ENCODE measurements at places on chromosomes 1 and 21. TPM values are rescaled to one million over a fixed set of nuclear protein-coding genes. Genes with fewer than 3 reads are reported as not detected.

Gene LRRC71
- not detected for total RNA-seq

Gene ADORA1
- total RNA-seq = 5.8 TPM

Gene PAX7
- not detected for total RNA-seq

Gene SPATA21
- total RNA-seq = not detected

Gene OR2T34
- not detected for total RNA-seq

Gene OR2T11
- not detected for total RNA-seq

Gene CCSAP
- total RNA-seq = 9.0 TPM

DNA sequence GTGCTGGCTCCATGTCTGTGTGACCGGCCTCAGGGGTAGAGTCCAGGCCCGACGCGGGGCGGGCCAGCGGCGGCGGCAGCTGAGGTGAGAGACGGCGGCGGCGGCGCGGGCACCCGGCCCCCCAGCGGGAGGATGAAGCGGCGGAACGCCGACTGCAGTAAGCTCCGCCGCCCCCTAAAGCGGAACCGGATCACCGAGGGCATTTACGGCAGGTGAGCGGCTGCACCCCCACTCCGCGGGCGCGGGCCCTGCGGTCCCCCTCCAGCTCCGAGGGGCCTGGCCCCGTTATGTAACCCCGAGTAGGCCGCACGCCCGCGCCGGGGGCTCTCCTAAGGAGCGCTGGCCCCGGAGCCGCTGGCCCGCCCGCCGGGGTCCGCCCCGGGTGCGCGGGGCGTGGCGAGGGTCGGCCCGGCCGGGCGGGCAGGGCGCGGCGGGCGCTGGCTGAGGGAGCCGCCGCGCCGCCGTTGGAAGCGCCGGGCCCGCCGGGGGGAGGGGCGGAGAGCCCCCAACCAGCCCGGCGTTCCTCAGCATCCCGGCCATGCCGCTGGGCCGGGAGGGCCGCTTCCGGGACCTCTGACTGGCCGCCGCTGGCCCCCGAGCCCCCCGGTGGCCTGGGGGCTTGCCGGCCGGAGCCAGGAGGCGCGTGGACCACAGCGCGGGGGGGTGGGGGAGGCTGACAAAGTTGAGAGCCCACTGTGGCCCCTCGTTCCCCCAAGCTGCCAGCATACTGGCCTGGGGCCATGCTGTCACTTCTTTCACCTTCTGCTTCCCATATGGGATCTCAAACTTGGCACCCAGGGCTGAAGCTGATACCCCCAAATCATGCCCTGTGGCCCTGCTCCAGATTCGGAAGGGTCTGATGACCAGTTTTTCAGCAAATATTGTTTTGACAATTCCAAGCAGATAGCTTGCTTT, 527 bp downstream of the MACO1 start:
- DNase-seq = peak; percentile 28

GRCh38 chr1:174766727-174767126, 233.0 kb upstream of the CACYBP start:
- no peak for DNase-seq

DNA sequence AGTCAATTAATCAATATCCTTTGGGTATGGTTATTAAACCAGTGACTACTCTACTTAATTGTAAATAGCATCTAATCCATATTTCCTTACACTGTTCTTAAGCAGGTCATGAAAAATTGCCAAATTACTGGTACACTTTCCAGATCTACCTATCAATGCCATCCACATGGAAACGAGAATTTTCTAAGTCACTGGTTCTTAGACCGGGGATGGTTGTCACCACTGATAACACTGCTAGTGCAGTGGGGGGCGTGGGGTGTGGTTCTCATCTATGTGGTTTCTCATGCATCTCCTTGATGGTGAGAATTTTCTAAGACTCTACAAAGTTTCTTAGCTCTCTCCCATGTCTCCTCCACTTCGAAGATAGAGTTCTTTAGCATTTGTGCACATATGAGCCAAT, 63.7 kb upstream of the COG2 start:
- no peak for DNase-seq

GRCh38 chr1:65309304-65310077, at the start of gene DNAJC6:
Gene DNAJC6, plus strand, starts transcription at chr1:65309543. Its CDS starts 203 bp downstream, at chr1:65309746.
- peak; percentile 86 for DNase-seq

DNA sequence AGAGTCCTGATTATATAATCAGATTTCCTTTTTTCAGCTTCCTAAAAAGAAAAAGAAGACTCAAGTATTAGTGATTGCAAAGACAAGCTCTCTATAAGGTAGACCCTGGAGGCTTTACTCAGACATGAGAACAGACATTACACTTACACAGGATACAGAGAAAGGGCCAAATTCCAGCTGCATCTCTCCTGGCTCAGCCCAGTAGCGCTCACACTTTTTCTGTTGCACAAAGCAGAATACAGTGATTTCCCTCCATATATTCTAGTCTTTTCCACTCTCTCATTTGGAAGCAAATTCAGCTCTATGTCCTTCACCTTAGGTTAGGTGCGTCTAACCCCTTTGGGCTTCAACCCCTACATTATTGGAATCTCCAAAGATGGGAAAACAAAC, 15.1 kb downstream of the PTPN22 start:
- DNase-seq = no peak

- no peak for DNase-seq
These were observed 143.6 kb downstream of the TOMM20 start for GRCh38 chr1:234985007-234985370.

GRCh38 chr1:30295674-30296073, 427.7 kb downstream of the MATN1 start:
- DNase-seq = no peak

- DNase-seq = no peak
These were observed 39.4 kb downstream of the C1orf21 start for GRCh38 chr1:184426278-184426674.

- no peak for DNase-seq
These were observed 20.8 kb upstream of the LEFTY2 start for GRCh38 chr1:225961659-225962439.

DNA sequence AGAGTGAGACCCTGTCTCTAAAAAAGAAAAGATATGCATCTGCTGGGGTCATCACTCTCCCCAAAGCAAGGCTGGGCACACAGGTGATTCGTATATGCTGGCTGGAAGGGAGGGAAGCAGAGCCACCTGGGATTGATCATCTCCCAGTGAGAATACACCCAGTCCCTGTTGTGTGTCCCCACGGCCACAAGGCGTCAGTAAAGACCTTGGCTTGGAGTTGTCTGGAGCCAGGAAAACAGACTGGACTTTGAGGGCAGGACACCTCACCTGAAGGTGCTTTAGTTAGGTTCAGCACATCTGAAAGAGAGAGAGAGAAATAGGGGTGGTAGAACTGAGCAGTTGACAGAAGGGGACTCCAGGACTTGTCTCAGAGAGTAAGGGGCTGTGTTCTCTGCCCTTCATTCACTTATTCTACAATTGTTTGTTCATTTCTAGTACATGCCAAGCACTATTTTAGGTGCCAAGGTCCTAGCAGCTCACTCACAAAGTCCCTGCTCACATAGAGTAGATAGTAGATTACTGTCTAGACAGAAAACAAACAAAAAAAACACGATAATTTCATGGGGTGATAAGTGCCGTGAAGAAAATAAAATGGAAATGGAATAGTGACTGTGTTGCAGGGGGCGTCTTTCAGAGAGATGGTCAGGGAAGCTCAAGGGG, 13.5 kb downstream of the CITED4 start:
- peak; percentile 79 for DNase-seq

DNA sequence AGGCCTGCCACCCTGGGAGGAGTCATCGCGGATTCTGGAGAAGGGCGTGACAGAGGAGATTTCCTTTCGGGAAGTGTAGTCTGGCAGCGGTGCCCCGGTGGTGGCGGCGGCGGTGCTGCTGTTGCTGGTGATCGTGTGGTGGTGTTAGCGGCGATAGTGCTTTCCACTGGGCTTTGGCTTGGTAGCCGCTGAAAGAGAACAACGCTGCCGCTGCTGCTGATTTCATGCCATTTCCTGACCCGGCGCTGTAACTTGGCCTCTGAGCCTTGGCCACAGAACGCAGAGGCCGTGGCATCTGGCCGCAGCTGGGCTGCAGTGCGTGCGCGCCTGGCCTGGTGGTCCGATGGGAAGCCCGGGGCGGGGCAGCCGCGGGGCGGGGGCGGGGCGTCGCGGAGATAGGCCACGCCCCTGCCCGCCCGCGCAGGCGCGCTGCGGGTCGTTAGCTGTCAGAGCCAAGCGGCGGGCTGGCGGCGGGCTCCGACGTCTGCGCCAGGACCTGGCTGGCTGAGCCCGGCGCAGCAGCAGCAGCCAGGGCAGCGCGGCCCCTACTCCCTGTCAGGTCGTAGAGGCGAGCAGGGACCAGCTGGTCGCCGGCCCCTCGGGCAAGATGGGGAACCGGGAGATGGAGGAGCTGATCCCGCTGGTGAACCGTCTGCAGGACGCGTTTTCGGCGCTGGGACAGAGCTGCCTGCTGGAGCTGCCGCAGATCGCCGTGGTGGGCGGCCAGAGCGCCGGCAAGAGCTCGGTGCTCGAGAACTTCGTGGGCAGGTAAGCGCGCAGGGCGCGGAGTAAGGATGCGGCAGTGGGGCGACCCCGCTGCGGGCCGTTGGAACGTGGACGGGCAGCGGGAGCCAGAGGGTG, at the start of gene DNM3:
Gene DNM3, plus strand, starts transcription at position 449 of the 861 bp plus-strand sequence. Its CDS starts 159 bp downstream, at position 608.
- DNase-seq = peak; percentile 90

GRCh38 chr1:117275055-117275454, 64.3 kb upstream of the VTCN1 start:
- DNase-seq = peak; percentile 53

DNA sequence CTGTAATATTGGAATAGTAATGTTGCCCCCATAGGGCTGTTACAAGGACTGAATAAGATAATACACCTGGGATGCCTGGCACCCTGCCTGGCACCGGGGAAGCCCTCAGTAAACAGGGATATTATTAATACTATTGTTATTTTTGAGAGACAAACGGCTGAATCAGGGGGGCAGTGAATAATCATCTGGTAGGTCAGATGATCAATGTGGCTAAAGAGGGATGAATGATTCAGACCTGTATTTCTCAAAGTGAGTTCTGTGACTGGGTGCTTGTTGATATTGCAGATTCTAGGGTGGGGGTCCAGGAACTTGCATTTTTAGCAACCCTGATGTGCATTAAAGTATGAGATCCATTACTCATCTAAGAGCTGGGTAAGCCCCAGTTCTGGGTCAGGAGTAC, 46.2 kb upstream of the BCL10 start:
- peak; percentile 71 for DNase-seq

GRCh38 chr1:28173980-28174297, 2.6 kb downstream of the PTAFR start:
- peak; percentile 26 for DNase-seq

GRCh38 chr1:78468521-78468920, 22.3 kb upstream of the PTGFR start:
- no peak for DNase-seq

GRCh38 chr1:84771895-84772294, 81.6 kb upstream of the SSX2IP start:
- peak; percentile 10 for DNase-seq

DNA sequence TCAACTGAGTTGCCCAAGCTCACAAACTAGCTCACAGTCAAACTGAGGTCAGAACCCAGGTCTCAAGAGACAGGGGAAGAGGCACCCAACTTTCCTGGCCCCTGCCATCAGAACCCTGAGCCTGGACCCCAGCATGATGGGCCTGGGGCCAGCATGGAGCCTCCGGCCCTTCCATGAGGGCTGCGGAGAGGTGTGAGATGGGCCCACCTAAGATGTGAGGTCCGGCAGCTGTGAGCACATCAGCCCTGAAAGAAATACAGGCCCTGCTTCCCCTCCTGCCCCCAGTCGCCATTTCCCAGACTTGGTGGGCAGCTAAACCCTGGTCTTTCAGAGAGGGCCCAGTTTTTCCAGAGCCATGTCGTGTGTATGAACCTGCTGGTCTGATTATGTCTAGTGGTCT, 30.6 kb downstream of the QSOX1 start:
- no peak for DNase-seq

All from GM23248 (cell line).